ENCODE measurements at places on chromosomes 16 and 17.

GRCh38 chr17:59680314-59680713 lies 26.9 kb downstream of the PTRH2 start:
- no peak for DNase-seq

DNA sequence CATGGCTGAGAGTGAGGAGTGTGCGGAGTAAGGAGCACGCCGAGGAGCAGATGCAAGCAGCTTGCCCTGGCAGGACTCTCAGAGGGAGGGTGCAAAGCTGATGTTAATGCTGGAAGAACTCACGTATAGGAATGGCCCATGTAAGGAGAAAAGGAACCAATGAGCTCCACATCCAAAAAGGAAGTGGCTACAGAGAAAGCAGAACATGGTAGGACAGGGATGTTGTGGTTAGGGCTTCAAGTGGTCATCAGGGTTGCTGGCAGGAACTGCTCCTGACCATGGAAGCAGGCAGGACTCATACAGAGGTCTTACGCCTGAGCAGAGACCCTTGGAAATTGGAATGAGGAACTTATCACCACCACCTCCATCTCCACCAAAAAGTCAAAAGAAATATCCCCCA lies 5.2 kb downstream of the MYO1D start:
- no peak for DNase-seq

GRCh38 chr17:72236980-72237633 lies 116.3 kb downstream of the SOX9 start:
- no peak for DNase-seq

DNA sequence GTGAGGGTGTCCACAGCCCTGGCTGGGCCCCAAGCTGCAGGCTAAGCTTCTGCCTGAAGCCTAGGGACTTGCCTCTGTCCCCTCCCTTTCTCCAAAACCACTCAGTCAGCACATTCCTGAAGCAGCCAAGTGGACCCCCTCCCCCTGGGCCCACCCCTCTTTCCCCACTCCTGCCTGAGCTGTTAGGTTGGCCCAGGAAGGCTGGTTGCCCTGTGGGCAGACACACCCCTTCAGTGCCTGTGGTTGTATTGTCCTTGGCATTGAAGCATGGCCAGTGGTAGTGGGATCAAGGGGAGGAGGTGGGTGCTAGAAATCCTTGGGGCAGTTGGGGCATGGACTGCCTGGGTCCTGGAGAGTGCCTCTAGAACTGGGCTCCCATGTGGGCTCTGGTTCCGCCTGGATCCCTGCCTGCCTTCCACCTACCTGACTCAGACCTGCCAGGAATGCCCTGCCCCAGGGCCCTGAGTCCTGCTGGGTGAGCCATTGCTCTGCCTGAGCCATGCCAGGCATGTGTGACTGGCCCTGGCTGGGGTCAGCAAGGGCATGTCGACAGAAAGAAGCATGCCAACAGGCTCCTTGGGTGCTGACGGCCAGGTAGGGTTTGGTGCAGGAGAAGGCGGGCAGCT lies 2.1 kb downstream of the TRAF4 start:
- DNase-seq, result peak; percentile 84

DNA sequence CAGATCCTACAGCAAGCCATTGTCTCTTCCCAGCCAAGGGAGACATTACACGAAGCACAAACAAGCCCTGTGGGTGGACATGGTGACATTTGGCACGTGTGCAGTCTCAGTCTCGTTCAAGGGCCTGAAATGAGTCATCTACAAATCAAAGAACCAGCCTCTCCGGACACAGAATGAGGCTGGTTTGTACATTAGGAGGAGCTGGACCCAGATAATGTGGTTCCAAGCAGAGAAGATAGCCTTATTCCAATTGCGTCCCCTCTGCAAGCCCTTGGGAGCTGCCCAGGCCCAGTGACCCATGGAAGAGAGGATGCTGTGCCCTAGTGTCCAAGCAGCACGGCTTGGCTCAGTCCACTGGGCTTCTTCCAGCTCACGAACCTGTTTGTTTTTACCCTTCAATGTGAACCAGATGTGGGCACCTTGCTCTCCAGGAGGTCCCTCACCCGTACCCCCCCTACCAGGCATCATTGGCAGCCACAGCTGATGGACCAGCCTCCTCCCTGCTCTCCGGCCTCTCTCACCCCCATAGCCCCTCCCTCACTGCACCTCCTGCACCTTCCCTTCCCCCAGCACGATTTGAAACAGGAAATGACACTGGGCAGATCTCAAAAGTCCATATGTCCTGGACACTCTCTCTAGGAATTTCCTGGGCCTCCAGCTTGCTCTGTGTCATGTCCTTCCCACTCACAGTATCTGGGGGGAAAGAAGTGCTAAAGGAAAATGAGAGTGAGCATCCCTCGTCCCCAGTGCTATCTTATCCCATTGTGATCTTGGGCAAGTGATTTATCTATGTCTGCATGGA lies 26.2 kb downstream of the KPNA2 start:
- DNase-seq, result peak; percentile 24

DNA sequence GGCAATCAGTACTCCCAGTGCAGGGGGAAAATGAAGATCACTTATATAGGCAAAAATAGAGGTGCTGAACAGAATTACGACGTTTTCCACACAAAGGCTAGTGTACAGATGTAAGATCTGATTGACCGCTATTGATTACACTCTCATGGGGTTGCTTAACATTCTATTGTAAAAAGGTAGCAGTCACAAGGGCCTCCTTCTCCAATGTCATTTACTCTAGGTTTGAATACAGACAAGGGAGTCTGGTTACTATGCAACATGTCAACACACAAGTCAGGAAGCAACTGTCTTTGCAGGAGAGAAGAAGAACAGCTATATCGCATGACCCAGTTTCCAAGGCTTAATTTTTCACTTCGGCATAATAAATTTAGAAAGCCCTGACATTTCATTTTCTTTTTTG lies 7.9 kb downstream of the KRT37 start:
- DNase-seq, result no peak

GRCh38 chr16:23334950-23335349 lies 32.8 kb downstream of the SCNN1B start:
- no peak for DNase-seq

GRCh38 chr17:58587713-58588117 lies 73.3 kb upstream of the MTMR4 start:
- peak; percentile 66 for DNase-seq

DNA sequence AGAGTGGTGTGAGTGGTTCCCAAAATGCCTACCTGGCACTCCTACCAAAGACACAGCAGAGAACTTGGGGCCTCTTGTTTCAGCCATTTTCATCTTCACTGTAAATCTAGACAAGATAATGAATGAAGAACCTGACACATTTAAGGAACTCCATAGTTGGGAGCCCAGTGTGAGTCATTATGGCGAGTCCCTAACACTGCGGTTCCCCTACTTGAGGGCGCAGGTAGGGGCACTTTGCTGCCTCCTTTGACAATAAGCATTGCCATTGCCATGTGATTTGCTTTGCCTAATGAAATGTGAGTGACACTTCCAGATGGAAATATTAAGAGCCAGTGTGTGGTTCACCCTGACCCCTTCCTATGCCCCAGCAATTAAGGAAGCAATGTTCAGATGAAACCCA lies 517.6 kb downstream of the MAF start:
- DNase-seq, result no peak

DNA sequence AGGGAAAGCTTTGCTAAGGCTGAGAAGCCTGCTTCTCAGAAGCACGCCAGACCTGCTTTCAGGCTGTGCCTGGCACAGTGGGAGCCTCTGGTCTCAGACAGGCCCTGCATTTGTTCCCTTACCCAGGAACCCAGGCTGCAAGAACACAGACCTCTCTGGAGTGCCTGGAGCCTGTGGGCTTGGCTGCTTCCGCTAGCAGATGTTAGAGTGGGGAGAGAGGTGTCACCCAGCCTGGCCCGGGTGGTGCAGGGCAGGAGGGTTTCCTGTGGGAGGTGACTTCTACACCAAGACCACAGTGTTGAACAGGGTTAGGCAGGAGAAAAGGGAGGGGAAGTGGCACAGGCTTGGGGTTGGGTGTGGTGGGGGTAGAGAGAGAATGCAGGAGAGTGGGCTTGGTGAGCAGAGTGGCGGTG lies 35.8 kb upstream of the ADGRG1 start:
- DNase-seq, result peak; percentile 39
